ENCODE measurements at places on chromosomes 6 and 20.

- no peak for DNase-seq
Measured at GRCh38 chr6:41036186-41036585, 2.8 kb downstream of the UNC5CL start.

- no peak for DNase-seq
Measured at GRCh38 chr20:23174821-23175220, 88.7 kb upstream of the CD93 start.

- DNase-seq: peak; percentile 72
Measured at GRCh38 chr6:99933129-99933528, 60.9 kb downstream of the MCHR2 start.

GRCh38 chr6:152110886-152111820, 303.7 kb downstream of the ESR1 start:
- DNase-seq: peak; percentile 29

DNA sequence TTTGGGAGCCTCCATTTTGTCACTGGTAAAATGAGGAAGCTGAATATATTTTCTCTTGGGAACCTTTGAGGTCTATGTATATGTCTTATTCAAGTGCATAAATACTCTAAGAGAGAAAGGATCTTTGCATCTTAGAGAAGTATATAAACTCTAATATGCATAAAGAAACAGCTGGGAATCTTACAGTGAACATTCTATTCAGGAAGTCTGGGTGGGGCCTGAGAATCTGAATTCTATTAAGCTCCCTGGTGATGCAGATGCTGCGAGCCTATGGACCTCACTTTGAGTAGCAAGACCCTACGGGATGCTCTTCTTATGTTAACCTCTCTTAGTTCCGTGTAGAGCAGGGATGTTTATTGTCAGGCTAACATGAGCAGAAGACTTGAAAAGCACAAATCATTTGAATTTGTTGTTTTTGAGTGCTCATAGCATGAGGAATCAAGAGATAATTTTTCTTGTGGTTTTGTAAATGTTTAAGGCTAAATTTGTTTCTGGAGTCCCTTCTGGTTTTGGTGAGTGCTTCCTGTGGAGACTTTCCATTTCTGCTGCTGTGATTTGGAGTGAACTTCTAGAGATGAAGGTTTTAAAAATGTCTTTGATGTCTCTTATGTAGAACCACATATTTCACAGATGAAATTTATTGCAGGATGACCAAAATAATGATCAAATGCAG, 281.2 kb upstream of the JAG1 start:
- DNase-seq: no peak

GRCh38 chr6:71015392-71015791, 58.5 kb upstream of the B3GAT2 start:
- no peak for DNase-seq

GRCh38 chr20:25039697-25040437, 18.1 kb downstream of the ACSS1 start:
- no peak for DNase-seq

DNA sequence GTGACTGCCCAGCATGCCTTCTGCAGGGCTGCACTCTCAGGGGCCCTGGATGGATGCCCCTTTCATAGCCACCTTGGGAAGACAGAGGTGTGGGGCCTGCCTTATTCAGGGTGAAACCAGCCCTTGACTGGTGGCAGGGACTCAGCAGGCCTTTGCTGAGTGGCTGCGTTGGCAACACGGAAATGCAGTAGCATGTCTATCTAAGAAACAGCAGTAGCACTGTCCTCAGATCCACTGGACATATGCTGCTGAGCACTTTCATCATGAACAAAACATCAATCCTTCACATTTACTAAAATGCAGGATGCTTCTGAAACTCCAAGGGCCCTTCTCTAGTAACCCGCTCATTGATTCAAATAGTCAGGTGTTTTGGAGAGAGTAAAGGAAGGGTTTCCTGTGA, 4.9 kb upstream of the TBXT start:
- DNase-seq: no peak

Data from HFFc6 (cell line).